ENCODE measurements at places on chromosomes 1 and 21. TPM values are rescaled to one million over a fixed set of nuclear protein-coding genes. Genes with fewer than 3 reads are reported as not detected.

Gene B3GALT5
- total RNA-seq: 0.03 TPM

Gene SLAMF8
- total RNA-seq: 1.00 TPM

Gene SIM2
- total RNA-seq: not detected

- DNase-seq: peak; percentile 71
Observed at GRCh38 chr1:41919764-41920397, 1.2 kb upstream of the HIVEP3 start.

GRCh38 chr1:197620714-197621163 lies 154.5 kb downstream of the DENND1B start:
- DNase-seq: no peak

DNA sequence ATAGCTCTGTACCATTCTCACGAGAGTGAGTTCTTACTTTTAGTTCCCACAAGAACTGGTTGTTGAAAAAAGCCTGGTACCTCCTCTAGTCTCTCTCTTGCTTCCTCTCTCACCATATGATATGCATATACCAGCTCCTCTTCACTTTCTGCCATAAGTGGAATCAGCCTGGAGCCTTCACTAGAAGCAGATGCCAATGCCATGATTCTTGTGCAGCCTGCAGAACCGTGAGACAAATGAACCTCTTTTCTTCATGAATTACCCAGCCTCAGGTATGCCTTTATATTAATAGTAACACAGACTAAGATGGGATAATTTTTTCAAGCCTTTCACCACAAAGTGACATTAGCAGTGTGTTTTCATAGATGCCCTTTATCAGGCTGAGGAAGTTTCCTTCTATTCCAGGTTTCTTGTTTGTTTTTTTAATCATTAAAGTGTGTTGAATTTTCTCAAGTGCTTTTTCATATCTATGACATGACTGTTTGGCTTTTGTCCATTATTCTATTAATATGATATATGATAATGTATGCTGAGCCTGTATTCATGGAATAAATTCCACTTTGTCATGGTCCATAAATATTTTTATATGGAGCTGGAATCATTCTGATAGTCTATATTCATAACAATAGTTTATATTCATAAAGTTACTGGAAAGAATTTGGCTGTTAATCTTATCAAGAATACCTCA lies 40.7 kb upstream of the C1orf185 start:
- no peak for DNase-seq

DNA sequence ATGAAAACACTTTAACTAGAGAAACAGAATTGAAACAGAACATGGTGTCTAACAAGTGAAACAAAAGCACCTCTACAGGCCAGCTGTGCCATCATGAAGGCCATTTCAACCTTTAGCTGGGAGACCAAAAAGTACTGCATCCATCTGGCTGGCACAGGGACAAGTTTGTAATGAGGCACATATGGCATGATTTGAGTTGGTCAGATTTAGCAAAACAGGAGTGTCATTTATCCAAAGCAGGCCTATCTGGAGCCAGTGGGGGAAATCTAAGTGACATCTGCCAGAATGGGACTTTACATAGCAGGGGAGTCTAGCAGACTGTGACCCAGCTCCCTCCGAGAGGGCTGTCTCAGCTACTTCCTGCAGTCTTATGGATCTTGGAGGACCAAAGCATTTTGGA lies 51.9 kb downstream of the DNTTIP2 start:
- DNase-seq: no peak

- no peak for DNase-seq
Observed at GRCh38 chr1:19643121-19643520, 990 bp upstream of the NBL1 start.

DNA sequence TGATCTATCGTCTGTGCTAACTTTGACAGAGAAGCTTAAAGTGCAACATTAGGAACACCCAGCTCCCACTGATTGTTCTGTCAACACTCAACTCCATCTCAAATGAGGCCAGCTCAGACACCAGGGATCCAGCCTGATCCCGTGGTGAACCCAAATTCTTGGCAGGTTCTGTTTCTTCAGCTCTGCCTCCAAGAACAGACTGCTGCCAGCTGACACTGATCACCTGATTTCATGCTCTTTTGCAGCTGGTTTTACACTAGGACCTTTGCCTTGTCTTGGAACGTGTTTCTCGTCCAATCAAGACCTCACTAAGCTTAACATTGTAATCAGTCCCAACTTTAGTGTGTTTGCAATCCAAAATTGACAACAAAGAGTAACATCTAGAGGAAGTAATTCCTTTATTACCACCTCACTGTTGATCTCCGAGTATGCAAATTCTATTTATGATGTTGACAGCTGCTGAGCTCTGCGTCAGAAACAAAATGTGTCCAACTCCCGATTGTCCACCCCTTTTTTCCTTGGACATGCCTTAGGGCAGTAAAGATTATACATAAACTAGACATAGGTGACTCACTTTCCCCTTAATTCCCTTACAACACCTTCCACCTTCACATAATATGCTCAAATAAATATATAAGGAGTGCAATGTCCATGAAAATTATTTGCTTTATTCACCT lies 1.6 kb upstream of the HYI start:
- DNase-seq: no peak

- DNase-seq: no peak
Observed at GRCh38 chr1:109499661-109500536, 6.0 kb downstream of the CYB561D1 start.

GRCh38 chr1:5430911-5431697 lies 561.1 kb downstream of the NPHP4 start:
- DNase-seq: no peak

GRCh38 chr1:86502721-86503405 lies 34.1 kb downstream of the CLCA1 start:
- peak; percentile 38 for DNase-seq

Measured in Right ventricle myocardium superior (tissue), 1 donor.